ENCODE measurements at places on chromosomes 1 and 21. TPM values are rescaled to one million over a fixed set of nuclear protein-coding genes. Genes with fewer than 3 reads are reported as not detected.

GRCh38 chr1:97348599-97349265 lies 572.1 kb downstream of the DPYD start:
- no peak overlapping the region for H3K4me3 ChIP-seq
- H3K4me1 ChIP-seq, result no peaks in the 10 kb centered on the region
- no peaks in the 10 kb centered on the region for H3K36me3 ChIP-seq
- no peak for DNase-seq

GRCh38 chr1:183237046-183237445 lies 51.0 kb downstream of the LAMC2 start:
- H3K4me3 ChIP-seq, result no peak overlapping the region
- no peaks in the 10 kb centered on the region for H3K27me3 ChIP-seq
- no peaks in the 10 kb centered on the region for H3K36me3 ChIP-seq
- no peak for DNase-seq
- no peak overlapping the region for H3K27ac ChIP-seq

GRCh38 chr1:32881291-32881690 lies 5.0 kb upstream of the HPCA start:
- no peak for DNase-seq
- H3K27ac ChIP-seq, result no peak overlapping the region
- H3K4me3 ChIP-seq, result no peak overlapping the region
- no peaks in the 10 kb centered on the region for H3K4me1 ChIP-seq
- H3K27me3 ChIP-seq, result peaks cover 11% of the 10 kb centered on the region

GRCh38 chr1:9128520-9129265 lies at the start of gene GPR157:
Gene GPR157, minus strand, starts transcription at chr1:9129102. Its CDS starts 75 bp downstream, at chr1:9129027.
- no peaks in the 10 kb centered on the region for H3K36me3 ChIP-seq
- H3K4me3 ChIP-seq, result peak within 1 kb of the TSS; percentile 91
- peak within 1 kb of the TSS; percentile 97 for H3K27ac ChIP-seq
- DNase-seq, result peak; percentile 86

DNA sequence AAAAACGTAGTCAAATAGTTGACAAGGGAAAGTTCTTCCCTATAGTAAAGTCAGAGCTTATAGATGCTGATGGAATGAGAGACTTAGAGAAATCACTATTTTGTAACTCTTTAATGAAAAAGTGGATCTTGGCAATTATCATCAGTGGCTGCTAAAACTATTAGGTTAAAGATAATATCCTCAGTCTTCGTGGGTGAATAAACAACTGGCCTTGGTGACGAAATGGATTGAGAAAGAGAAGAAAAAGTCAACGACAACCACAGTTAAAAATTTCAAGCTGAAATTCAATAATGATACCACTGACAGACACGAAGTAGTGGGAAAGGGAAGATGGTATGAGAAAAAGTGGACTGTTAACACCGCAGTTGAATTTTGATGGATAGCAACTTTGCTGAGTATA lies 90.0 kb upstream of the GNG4 start:
- H3K27me3 ChIP-seq, result no peaks in the 10 kb centered on the region
- H3K4me3 ChIP-seq, result no peak overlapping the region
- no peaks in the 10 kb centered on the region for H3K4me1 ChIP-seq
- no peak overlapping the region for H3K27ac ChIP-seq
- DNase-seq, result no peak

- DNase-seq, result no peak
- no peaks in the 10 kb centered on the region for H3K4me1 ChIP-seq
- no peaks in the 10 kb centered on the region for H3K27me3 ChIP-seq
- no peak overlapping the region for H3K27ac ChIP-seq
These were observed 16.4 kb upstream of the C4BPB start for GRCh38 chr1:207072233-207072632.

- H3K27me3 ChIP-seq, result no peaks in the 10 kb centered on the region
- H3K27ac ChIP-seq, result no peak overlapping the region
- H3K4me3 ChIP-seq, result no peak overlapping the region
- no peaks in the 10 kb centered on the region for H3K4me1 ChIP-seq
- H3K36me3 ChIP-seq, result no peaks in the 10 kb centered on the region
These were observed 24.7 kb upstream of the RWDD3 start for GRCh38 chr1:95209291-95209690.

- H3K27me3 ChIP-seq, result no peaks in the 10 kb centered on the region
- no peaks in the 10 kb centered on the region for H3K4me1 ChIP-seq
These were observed 87.1 kb downstream of the CD58 start for GRCh38 chr1:116483481-116484309.

DNA sequence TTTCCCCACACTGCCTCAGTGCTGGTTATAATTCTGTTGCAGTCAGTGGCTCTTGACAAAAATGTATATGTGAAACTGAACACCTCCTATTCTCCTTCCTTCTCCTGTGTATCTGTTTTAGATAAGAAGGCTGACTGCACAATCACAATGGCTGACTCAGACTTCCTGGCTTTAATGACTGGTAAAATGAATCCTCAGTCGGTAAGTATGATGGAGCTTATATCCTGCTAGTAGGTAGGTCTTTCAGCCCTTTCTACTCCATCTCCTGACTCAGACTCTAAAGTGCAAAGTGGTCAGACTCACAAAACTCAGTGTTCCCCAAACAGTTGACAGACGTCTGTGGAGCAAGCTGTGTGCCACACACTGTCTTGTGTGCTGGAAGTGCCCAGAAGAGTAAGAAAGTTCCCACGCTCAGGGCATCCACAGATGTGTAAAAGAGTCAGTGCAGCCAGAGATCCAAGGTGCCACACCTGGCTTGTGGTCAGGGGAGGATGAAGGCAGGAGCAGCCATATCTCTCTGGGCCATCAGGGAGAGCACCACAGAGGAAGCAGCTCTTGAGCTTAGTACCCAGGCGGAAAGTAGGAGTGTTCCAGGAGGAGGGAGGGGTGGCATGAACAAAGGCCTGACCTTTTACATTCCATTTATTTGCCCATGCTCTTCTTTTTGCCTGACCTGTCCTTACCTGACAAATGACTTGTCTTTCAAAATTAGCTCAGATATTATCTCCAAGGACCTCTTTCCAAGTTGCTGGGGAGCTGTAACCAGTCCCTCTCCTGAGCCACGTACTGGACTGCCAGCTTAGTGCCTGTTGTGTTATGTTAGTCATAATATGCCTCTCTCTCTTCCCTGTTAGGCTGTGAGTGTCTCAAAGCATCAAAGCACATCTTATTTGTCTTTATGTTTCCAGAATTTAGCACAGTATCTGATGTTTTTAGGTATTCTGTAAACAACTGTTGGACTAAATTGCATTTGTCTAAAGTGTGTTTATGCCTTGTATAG lies 14.0 kb upstream of the PODN start:
- H3K27me3 ChIP-seq, result no peaks in the 10 kb centered on the region
- no peaks in the 10 kb centered on the region for H3K36me3 ChIP-seq
- no peak overlapping the region for H3K27ac ChIP-seq
- no peaks in the 10 kb centered on the region for H3K4me1 ChIP-seq

GRCh38 chr1:202860744-202861419 lies 28.1 kb downstream of the RABIF start:
- no peaks in the 10 kb centered on the region for H3K36me3 ChIP-seq
- peak overlapping the region; percentile 91 for H3K4me3 ChIP-seq
- DNase-seq, result peak; percentile 41
- no peaks in the 10 kb centered on the region for H3K27me3 ChIP-seq

DNA sequence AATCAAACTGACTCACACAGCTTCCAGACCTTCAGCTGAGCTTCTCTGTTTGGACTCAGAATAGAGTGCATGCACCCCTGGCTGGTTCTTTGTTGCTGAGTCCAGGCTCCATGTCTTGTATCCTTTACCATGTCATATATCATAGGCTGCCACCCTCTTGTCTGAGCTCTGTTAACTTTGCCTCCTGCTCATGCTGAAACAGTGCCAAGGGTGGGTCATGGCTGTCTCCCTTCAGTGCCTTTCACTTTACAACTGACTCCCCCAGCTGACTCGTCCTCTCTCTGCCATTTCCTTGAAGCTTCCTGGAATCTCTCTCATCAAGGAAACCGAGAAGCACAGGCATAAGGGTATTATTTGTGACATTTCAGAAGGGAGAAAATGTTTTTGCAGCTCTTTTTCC lies 885.3 kb downstream of the TTLL7 start:
- DNase-seq, result no peak
- H3K36me3 ChIP-seq, result no peaks in the 10 kb centered on the region
- no peak overlapping the region for H3K27ac ChIP-seq

DNA sequence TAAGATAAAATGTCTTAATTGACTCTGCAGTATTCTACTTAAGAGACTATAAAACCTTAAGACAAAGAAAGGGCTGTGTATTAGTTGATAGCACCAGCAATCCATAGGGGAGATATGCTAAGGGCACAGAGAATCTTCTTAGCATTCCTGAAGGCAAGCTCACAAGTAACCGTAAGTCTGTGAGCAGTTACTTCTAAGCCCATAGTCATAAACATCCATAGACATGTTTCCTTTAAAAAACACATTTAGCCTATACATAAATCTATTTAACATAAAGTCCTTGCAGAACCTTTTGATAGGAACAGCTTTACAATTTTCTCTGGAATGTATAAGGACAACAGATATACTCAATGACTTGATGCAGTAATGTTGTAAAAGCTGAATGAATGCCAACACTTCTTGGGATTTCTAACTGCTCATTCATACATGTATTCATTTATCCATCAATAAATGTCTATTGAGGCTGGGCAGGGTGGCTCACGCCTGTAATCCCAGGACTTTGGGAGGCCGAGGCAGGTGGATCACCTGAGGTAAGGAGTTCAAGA lies 6.3 kb upstream of the ERRFI1 start:
- H3K4me1 ChIP-seq, result no peaks in the 10 kb centered on the region
- no peak for DNase-seq
- no peak overlapping the region for H3K27ac ChIP-seq
- no peak overlapping the region for H3K4me3 ChIP-seq
- no peaks in the 10 kb centered on the region for H3K36me3 ChIP-seq
- H3K27me3 ChIP-seq, result no peaks in the 10 kb centered on the region

- H3K4me1 ChIP-seq, result no peaks in the 10 kb centered on the region
- no peaks in the 10 kb centered on the region for H3K27me3 ChIP-seq
- DNase-seq, result no peak
- no peak overlapping the region for H3K4me3 ChIP-seq
- no peaks in the 10 kb centered on the region for H3K36me3 ChIP-seq
These were observed 612.8 kb downstream of the LMO4 start for GRCh38 chr1:87941337-87941946.

DNA sequence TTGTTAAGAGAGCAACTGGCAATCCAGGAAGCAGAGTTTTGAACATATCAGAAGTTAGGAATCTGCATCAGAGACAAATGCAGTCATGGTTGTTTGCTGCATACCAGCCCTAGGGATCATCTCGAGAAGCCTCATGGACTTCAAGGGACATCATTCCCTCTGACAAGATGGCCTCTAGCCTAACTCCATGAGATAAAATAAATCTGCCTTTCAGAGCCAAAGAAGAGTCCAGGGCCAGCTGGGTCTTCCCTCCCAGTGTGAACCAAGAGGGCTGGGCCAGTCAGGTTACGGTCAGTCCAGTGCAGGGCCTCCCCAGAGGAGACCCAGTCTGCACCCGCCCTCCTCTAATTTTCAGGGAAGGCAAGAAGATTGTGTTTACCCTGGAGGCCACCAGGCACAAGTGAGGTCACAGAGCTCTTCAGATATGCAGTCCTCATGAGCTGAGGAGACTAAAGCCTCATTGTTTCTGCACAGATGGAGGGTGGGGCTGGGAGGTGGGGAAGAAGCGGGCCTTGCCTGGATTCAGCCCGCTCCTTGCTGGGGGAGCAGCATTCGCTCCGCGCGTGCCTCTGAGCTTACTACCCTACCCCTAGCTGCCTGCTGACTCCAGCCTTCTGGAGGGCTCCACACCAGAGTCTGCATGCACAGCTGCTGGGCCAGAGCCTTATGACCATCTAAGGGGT lies 52.8 kb downstream of the CAPN2 start:
- H3K27ac ChIP-seq, result no peak overlapping the region
- no peaks in the 10 kb centered on the region for H3K27me3 ChIP-seq
- H3K4me3 ChIP-seq, result no peak overlapping the region
- H3K4me1 ChIP-seq, result no peaks in the 10 kb centered on the region

- H3K27ac ChIP-seq, result no peak overlapping the region
- no peaks in the 10 kb centered on the region for H3K36me3 ChIP-seq
- H3K27me3 ChIP-seq, result no peaks in the 10 kb centered on the region
- H3K4me1 ChIP-seq, result no peaks in the 10 kb centered on the region
These were observed 31.0 kb upstream of the ZBTB18 start for GRCh38 chr1:244019982-244020485.

DNA sequence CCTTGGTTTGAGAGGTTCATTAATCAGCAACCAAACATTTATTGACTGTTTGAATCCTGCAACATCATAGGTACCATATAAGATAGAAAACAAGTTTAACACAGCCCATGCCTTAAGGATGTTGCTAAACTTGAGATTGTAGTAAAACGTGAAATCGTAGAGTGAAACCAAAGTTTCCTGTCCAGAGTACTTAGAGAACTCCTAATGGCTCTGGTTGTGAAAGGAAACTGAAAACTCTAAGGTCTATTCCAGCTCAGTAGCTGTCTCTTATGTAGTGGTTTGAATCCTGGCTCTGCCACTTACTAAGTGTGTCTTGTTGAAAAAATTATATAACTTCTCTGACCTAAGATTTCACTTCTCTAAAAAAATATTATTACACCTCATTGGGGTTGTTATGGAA lies 310.9 kb downstream of the NTNG1 start:
- H3K4me3 ChIP-seq, result no peak overlapping the region
- no peaks in the 10 kb centered on the region for H3K4me1 ChIP-seq
- no peaks in the 10 kb centered on the region for H3K36me3 ChIP-seq

DNA sequence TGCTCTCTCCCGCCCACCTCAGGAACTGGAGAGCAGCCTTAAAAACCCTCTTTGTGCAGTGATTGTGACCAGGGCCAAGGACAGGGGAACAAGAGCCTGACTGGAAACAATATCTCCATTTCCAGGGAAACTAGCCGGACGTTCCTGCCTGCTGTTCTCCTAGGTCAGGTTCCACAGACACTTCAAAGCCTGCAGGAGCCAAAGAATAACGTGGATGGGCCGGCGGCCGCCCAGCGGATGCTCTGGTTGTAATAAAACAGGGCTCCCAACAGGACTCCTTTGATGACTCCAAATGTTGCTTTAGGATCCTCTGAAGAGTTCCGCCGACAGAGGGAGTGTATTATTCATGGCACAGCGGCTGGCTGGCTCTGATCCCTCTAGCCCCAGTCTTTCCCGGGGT lies 162.2 kb downstream of the PLXNA2 start:
- H3K4me3 ChIP-seq, result no peak overlapping the region
- H3K4me1 ChIP-seq, result no peaks in the 10 kb centered on the region
- DNase-seq, result no peak
- no peak overlapping the region for H3K27ac ChIP-seq
- no peaks in the 10 kb centered on the region for H3K27me3 ChIP-seq

Gene LORICRIN
- not detected for total RNA-seq

Gene TFAP2E
- total RNA-seq, result 3.6 TPM

Gene LAMC1
- 315 TPM for total RNA-seq

Gene CLCA1
- not detected for total RNA-seq

Gene MSH4
- total RNA-seq, result 0.26 TPM

Gene FOXO6
- total RNA-seq, result 3.9 TPM

Gene FMOD
- total RNA-seq, result 72.1 TPM

Gene OR6K3
- total RNA-seq, result not detected

Gene OR2T2
- total RNA-seq, result not detected

Gene LCE1F
- not detected for total RNA-seq

Gene TSTD1
- 5.6 TPM for total RNA-seq

Gene FAM151A
- not detected for total RNA-seq

Gene DEDD
- 42.2 TPM for total RNA-seq

Gene C1orf105
- not detected for total RNA-seq

Gene CLCA4
- total RNA-seq, result under 0.01 TPM

Gene LCE3B
- total RNA-seq, result not detected

Gene HEYL
- total RNA-seq, result 16.9 TPM
